BE2C (cell line): ENCODE measurements at places on chromosomes 5 and 9.

- no peak for DNase-seq
These were observed 3.5 kb downstream of the TXNDC8 start for GRCh38 chr9:110334183-110334582.

DNA sequence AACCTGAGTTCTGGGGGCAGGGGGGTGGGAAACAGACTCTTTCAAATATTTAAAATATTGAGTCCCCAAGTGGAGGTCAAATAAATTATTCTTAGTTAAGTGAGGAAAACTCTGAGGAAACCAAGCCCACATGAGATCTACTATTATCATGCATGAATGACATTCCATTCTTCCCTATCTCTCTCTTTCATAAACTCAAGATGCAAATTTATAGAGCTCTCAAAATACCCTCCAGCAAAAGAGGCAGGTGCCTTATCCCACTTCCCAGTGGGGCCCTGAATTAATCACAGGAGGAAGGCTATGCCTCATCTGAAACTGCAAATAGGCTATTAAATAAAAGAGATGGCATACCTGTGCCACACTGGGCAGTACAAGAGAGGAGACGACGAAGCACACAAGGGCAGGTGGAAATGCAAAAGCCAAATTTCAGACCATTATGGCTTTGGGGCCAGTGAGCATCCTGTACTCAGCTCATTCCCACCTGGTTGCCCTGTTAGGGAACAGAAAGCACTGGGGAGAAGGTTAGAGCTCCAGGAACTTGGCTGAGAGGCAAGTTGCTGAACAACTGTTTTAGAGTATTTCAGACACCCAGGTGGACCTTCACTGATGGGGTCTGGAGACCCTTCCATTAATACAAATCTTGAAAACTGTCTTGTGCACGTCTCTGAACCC is 102.2 kb upstream of the EQTN start:
- DNase-seq: no peak

DNA sequence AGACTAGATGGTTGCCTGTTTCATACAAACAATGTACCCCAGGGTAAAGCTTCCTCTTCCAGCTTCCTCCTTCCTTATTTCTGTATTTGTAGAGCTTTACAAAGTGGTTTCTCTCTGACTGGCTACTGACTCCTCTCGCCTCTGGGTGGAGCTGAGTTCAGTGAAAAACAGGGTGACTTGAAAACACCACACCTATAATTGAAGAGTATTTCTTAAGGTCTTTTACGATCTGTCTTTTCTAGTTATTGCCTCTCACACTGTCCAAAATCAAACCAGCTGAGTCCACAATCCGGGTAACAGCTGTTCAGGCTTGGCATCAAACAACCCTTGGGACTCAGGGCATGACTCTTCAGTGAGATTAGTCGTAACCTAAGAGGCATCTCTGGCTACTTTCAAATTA is 200.4 kb downstream of the ARRDC3 start:
- DNase-seq: no peak

- no peak for DNase-seq
These were observed 4.3 kb downstream of the CNOT8 start for GRCh38 chr5:154862766-154863165.

DNA sequence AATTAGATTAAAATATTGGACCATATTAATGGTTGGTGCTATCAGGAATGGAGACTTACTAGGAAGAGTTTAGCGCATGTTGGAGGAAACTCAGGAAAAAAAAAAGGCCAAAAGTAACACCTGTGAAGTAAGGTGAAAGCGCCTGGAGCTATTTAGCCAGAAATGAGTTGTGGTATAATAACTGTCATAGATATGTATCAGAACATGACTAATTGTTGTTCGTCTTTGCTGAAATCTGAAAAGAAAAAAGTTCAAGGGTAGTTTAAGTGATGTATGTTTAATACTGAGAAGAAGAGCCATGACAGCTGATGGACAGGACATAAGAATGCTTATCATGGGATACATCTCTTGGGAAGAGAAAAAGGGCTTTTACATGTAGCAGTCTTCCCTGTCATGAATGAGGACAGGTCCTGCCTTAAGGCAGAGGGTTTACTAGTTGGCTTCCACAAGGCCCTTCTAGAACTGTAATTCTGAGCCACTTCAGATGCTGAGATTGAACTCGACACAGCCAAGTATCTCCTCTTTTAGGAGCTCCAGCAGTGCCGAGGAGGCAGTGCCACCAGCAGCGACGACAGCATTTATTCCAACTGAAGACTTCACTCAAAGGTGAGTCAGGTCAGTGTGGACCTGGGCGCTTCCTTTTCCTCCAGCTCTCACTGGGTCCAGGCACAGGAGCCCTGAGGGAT is 940 bp upstream of the CAMK4 start:
- no peak for DNase-seq

- DNase-seq: no peak
These were observed 135.4 kb upstream of the RGMB start for GRCh38 chr5:98638111-98638510.

DNA sequence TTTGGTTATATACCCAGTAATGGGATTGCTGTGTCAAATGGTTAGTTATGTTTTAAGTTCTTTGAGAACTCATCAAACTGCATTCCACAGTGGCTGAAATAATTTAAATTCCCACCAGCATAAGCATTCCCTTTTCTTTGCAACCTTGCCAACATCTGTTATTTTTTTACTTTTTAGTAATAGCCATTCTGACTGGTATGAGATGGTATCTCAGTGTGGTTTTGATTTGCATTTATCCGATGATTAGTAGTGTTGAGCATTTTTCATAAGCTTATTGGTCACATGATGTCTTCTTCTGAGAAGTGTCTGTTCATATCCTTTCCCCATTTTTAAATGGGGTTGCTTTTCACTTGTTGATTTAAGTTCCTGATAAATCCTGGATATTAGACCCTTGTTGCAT is 435.7 kb upstream of the RIOK2 start:
- DNase-seq: no peak

DNA sequence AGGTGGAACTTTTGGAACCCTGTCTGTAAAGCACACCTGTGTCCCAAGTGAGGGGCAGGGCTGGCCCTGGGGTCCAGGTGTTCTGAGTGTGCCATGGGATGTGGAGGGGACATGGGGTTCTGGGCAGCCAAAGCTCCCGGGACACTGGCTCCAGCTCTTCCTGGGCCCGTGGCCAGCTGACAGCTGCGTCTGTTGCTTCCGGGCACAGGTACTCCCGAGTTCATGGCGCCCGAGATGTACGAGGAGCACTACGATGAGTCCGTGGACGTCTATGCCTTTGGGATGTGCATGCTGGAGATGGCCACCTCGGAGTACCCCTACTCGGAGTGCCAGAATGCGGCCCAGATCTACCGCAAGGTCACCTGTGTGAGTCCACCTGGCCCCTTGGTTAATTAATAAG is 50.7 kb downstream of the WNK2 start:
- no peak for DNase-seq

GRCh38 chr5:157217289-157218024 is 36.8 kb downstream of the ITK start:
- DNase-seq: no peak

GRCh38 chr5:133326361-133326760 is 274.5 kb downstream of the HSPA4 start:
- DNase-seq: no peak

DNA sequence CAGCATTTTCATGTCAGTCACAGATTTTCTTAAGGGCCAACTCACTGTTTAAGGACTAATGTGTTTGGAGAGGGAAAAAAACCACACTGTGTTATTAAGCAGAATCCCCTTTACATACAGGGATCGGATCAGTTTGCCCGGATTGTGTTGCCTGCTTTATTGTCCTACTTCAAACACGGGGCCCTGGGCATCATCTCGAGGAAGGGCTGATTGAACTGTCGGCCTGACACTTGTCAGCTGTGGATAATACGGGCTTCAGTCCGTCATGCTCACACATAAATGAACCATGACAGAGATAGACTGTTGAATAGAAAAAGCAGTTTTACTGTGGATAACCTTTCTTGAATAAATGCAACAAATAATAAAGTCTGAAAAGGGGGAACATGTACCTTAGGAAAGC is 325.0 kb downstream of the ZSWIM6 start:
- no peak for DNase-seq

- no peak for DNase-seq
These were observed 28.0 kb downstream of the ADAMTSL1 start for GRCh38 chr9:18501949-18502348.

DNA sequence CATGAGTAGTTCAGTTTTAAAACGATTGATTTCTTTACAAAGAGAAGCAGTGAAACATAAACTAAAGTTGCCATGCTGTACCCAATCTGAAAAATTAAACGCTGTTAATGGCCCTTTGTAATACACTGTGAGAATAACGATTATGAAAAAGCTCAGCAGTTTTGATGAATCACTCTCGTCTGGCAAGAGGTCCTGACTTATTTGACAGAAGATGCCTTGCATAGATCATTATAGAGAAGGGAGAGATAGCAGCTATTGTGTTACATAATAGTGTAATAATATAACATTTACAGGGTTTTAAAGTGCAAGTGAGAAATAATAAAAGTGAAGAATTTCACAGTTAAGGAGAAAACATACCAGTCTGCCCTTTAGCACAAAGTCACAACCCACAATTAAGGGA is 361.5 kb upstream of the CDH10 start:
- no peak for DNase-seq

DNA sequence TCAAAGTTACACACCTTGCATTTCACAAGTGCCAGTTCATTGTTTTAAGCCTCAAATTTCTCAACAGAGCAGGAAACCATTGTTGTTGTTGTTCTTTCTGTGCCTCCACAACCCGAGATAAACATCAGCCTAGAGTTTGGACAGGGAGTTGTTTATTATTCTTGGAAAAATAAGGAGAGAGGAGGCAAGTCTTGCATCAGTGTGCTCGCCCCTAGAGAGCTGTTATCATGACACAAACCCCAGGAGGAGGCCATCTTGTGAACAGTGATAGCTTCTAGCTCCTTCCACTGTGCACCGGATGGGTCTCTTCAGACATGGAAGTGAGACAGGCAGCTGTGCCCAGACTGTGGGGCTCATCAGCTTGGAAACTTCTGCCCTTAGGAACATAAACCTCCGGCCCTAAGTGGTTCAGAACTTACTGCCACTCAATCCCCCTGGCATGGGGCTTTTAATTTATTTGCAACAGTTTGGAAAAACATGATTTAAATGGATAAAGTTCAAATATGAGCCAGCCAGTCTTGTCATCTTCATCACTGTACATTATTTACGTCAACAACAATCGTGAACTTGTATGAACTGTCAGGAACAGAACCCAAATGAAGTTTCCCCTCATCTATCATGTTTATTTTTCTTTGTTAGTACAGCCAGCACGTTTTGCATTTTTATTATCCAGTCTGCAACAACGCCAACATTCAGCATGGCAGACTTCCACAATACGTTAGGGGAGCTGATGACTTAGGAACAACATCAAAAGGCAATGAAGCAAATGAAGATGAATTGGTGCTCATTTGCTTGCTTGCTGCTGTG is 181.7 kb upstream of the S1PR3 start:
- no peak for DNase-seq

GRCh38 chr9:69180670-69181069 is 6.6 kb downstream of the TJP2 start:
- DNase-seq: peak; percentile 73

- DNase-seq: no peak
These were observed 334.8 kb upstream of the ZNF462 start for GRCh38 chr9:106528158-106528557.

DNA sequence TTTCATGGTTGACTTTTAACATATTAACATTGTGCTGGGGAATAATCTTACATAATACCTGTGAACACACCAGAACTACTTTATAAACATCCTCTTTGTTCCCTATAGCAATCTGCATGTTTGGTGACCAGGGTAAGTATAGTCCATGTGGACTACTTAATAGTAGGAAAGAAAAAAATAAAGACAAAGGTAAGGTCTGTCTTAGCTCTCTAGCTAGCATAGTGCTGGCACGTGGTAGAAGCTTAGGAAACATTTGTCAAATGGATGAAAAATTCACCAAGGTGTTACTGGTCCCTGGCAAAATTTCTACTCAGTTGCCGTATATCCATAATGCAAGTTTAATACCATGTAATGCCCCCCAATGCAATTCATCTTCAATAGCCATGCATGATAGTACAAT is 78.6 kb upstream of the ABCA1 start:
- DNase-seq: no peak

- no peak for DNase-seq
These were observed 97.2 kb downstream of the F2RL2 start for GRCh38 chr5:76525956-76526355.

DNA sequence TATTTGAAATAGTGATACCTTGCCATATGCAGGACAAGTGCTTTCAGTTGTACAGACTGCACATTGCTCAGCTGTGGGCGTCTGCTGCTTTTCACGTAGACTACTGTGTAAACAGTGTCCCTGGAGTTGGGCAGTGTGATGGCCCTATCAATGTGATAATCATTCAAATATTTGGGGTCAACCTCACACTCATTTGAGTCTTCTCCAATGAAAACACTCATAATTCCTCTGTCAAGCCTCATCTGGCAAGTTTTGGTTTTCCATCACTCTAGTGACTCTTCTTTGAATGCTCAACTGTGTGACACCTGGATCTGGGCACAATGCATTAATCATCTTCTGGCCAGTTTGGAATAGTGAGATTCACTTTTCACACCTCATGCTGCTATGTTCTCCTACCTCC is 64.4 kb downstream of the UGCG start:
- DNase-seq: no peak

- DNase-seq: no peak
These were observed 336.3 kb downstream of the MED10 start for GRCh38 chr5:6041977-6042550.

- peak; percentile 95 for DNase-seq
These were observed 37.6 kb downstream of the ANKRD33B start for GRCh38 chr5:10601246-10602030.

GRCh38 chr5:174084691-174085154 is 39.2 kb downstream of the NSG2 start:
- DNase-seq: peak; percentile 92

DNA sequence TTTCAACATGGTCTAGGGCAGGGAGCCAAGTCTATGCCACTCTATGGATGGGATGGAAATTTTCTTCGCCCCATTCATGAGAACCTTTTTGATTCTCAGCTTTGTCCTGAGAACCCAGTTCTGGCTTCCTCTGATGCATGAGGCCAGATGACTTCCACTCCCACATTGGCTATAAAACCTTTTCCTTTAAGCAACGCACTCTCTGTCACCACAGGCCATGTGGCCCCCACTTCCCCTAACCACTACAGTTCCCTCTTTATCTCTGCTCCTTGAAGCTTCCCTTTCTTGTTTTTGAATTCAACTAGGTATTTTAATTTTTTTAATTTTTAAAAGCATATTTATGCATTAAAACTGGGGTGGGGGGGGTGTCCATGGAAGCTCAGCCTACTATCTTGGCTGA is 401.3 kb downstream of the ENC1 start:
- DNase-seq: no peak

DNA sequence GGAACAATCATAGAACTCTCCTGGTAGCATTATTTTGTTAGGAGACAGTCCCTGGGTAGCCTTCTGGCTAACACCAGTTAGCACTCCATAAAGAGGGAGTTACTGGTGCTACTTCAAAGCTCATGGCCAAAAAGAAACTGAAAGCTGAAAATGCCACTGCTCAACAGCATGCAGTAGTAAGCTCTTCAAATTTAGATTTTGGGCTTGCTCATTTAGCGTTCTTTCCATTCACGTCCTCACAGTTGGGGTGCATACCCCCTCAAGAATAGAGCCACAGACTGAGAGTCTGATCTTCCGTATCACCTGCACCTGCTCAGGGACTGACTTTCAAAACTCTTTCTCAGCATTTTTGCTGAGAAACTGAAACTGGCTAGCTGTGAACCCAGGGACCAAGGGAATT is 24.7 kb downstream of the NTRK2 start:
- DNase-seq: no peak
